Neural cell (in vitro differentiated cells): ENCODE measurements at places on chromosomes 4 and X. TPM values are rescaled to one million over a fixed set of nuclear protein-coding genes. Genes with fewer than 3 reads are reported as not detected.

MGARP gene
- polyA plus RNA-seq = 1.3 and 1.9 TPM in 2 replicates

CWH43 gene
- polyA plus RNA-seq = not detected in 2 replicates

CSAG3 gene
- 1.1 and 1.2 TPM in 2 replicates for polyA plus RNA-seq

SULT1E1 gene
- polyA plus RNA-seq = not detected in 2 replicates

ELF4 gene
- not detected in 2 replicates for polyA plus RNA-seq

DGAT2L6 gene
- not detected in 2 replicates for polyA plus RNA-seq

CTAG2 gene
- polyA plus RNA-seq = not detected in 2 replicates

BEX5 gene
- polyA plus RNA-seq = 9.2 and 17.8 TPM in 2 replicates

GPM6B gene
- 205 and 212 TPM in 2 replicates for polyA plus RNA-seq

PASD1 gene
- not detected in 2 replicates for polyA plus RNA-seq

ATOH1 gene
- polyA plus RNA-seq = 0.22 TPM in 1 of 2 replicates, not detected in the other

PAGE5 gene
- polyA plus RNA-seq = not detected in 2 replicates

GAGE12H gene
- not detected in 2 replicates for polyA plus RNA-seq

DNAJB14 gene
- polyA plus RNA-seq = 39.6 and 41.3 TPM in 2 replicates

PHOX2B gene
- not detected in 2 replicates for polyA plus RNA-seq

SSX3 gene
- polyA plus RNA-seq = not detected in 2 replicates

XG gene
- 0.37 and 0.42 TPM in 2 replicates for polyA plus RNA-seq

P2RY10 gene
- polyA plus RNA-seq = not detected in 2 replicates
